ENCODE measurements at places on chromosomes 4 and X. TPM values are rescaled to one million over a fixed set of nuclear protein-coding genes. Genes with fewer than 3 reads are reported as not detected.

Gene ELF4
- total RNA-seq = 3.0 TPM

Gene PROM1
- total RNA-seq = 3.4 TPM

Gene SLC9A7
- 2.3 TPM for total RNA-seq

Gene AKAP4
- not detected for total RNA-seq

DNA sequence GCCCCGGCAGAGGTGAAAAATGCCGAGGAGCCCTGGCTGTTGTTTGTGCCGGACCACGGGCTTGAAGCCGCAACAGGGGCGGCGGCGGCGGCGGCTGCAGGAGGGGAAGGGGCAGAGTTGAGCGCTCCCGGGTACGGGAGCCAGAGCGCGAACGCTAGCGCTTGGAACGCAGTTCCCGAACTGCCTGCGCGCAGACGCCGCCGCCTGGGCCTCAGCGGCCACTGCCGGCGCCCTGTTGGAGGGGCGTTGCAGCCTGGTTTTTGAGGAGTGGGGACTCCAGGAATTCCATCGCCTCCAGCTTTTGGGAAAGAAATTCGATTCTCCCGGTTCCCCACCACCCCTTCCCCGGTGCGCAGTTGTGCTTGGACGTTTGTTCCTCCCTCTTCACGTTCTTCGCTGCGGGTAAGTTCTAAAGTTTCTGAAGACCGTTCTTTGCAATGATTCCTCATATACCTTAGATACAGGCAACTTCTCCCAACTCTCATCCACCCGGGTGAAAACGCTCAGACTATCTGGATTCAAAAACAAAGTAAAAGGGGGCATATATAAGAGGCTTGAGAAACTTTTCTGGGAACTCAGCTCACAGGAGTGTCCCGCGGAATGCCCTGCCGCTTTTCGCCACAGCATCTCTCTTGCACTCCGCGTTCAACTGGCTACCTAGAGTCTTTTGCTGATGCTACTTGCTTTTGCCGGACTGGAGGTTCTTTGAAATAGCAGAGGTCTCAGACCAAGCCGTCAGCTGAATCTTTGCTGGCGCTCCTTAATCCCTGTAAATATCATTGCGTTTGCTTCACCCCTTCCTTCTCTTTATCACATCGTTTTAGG lies 1.0 kb downstream of the FAT4 start:
- peaks cover 15% of the 10 kb centered on the region for H3K4me1 ChIP-seq
- H3K27ac ChIP-seq = peak overlapping the region; percentile 95
- no peaks in the 10 kb centered on the region for H3K36me3 ChIP-seq
- H3K4me3 ChIP-seq = peak overlapping the region; percentile 83

DNA sequence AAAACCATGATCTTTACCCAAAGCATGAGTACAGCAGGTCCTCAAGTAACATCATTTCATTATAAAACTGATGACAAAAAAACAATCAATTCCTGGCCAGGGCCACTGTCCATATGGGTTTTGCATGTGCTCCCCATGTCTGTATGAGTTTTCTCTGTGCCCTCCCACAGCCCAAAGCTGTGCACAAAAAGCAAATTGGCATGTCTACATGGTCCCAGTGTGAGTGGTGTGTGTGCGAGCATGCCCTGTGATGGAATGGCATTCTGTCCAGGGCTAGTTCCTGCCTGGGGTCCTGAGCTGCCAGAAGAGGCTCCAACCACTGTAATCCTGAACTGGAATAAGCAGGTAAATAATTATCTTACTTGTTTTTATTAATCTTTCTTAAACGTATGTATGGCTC lies 28.4 kb downstream of the SMARCA1 start:
- no peak overlapping the region for H3K27ac ChIP-seq
- H3K4me1 ChIP-seq = no peaks in the 10 kb centered on the region
- H3K4me3 ChIP-seq = no peak overlapping the region
- H3K27me3 ChIP-seq = no peaks in the 10 kb centered on the region
- no peak for DNase-seq
- no peaks in the 10 kb centered on the region for H3K36me3 ChIP-seq

DNA sequence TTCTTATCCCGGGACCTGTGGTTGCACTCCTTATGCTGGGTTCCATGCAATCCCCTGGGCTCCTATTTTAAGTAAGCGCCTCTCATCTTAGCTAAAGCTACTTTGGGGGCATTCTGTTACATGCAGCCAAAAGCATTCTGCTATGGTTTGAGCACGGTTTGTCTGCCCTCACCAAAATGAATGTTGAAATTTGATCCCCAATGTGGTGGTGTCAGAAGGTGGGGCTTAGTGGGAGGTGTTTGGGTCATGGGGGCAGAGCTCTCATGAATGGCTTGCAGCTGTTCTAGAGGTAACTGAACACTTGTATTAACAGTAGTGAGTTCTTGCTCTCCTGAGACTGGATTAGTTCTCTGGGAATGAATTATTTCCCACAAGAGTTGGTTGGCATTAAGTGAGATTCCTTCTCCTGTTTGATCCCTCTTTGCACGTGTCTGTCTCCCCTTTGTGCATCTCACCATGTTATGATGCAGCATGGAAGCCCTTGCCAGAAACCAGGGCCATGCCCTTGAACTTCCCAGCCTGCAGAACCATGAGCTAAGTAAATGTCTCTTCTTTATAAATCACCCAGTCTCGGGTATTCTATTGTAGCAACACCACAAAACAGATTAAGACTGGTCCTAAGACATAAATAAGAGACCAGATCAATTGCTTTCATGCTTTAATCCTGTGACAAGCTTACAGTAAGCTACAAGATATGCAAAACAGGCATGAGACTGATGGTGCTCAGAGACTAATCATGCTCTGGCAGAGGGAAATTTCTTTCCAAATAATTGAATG lies 141.8 kb downstream of the TSPAN5 start:
- no peak overlapping the region for H3K27ac ChIP-seq
- no peak overlapping the region for H3K4me3 ChIP-seq
- no peak for DNase-seq
- H3K4me1 ChIP-seq = no peaks in the 10 kb centered on the region
- H3K27me3 ChIP-seq = no peaks in the 10 kb centered on the region

- peaks cover 1% of the 10 kb centered on the region for H3K4me1 ChIP-seq
- no peak overlapping the region for H3K4me3 ChIP-seq
- no peak overlapping the region for H3K27ac ChIP-seq
- no peaks in the 10 kb centered on the region for H3K27me3 ChIP-seq
- H3K36me3 ChIP-seq = no peaks in the 10 kb centered on the region
These were observed 9.3 kb downstream of the C4orf54 start for GRCh38 chr4:99648321-99648720.

DNA sequence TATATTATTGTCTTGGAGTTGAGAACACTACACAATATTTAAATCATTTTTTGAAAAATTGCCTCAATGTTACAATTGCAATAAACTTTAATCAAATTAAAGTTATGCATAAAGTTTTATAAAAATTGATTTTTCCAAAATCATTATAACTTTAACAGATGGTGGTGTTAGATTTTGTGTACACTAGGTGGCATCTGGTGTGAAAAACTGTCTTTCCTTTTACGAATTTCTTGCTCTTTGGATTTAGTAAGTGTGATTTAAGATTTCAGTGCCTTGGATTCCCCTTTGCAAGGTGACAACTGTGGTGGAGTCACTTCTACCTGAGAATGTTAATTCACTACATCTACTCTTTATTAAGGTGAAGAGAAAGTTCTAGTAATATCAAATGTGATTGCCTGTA lies 91.6 kb downstream of the AREG start:
- H3K4me3 ChIP-seq = no peak overlapping the region
- no peak for DNase-seq
- no peaks in the 10 kb centered on the region for H3K4me1 ChIP-seq
- H3K36me3 ChIP-seq = no peaks in the 10 kb centered on the region

DNA sequence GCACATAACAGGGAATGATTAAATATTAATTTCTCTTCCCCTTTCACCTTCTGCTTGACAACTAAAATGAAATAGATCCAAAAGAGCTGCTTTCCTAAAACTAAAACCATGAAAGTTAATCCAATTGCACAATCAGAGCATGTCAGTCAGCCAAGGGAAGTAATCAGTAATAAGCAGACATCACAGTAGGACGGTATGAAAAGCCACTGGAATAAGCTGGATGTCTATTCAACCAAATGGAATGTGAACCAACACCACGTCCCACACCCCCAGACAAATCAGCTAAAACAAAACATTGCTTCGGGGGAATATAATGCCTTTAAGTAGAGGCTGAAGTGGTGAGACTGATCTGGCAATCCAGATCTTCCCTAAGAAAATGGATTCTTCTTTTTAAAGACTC lies 859.4 kb upstream of the FTHL17 start:
- H3K27ac ChIP-seq = no peak overlapping the region
- no peaks in the 10 kb centered on the region for H3K36me3 ChIP-seq
- no peak for DNase-seq
- H3K4me1 ChIP-seq = no peaks in the 10 kb centered on the region

GRCh38 chr4:77854431-77855111 lies 8.1 kb upstream of the MRPL1 start:
- no peaks in the 10 kb centered on the region for H3K36me3 ChIP-seq
- DNase-seq = no peak
- no peaks in the 10 kb centered on the region for H3K4me1 ChIP-seq
- no peak overlapping the region for H3K4me3 ChIP-seq

DNA sequence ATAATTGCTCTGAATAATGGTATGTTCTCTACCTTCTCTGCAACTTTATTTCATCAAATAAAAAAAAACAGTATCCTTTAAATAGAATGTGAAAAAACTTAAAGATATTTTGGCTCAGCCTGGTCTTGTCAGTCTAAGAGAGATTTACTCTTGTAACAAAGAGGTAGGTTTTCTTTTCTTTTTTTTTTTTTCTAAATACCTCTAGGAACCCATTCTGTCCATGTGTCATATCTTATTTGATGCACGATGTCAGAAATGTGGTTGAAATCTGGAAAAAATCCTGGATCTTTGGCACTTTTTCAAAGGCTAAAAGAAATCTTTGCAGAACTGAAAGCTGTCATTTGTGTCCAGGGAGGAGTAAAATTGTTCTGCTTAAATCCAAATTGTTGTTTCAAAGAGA lies 17.3 kb upstream of the FGF5 start:
- H3K4me3 ChIP-seq = no peak overlapping the region
- H3K36me3 ChIP-seq = no peaks in the 10 kb centered on the region
- no peak for DNase-seq
- no peaks in the 10 kb centered on the region for H3K4me1 ChIP-seq
- no peak overlapping the region for H3K27ac ChIP-seq
- no peaks in the 10 kb centered on the region for H3K27me3 ChIP-seq

DNA sequence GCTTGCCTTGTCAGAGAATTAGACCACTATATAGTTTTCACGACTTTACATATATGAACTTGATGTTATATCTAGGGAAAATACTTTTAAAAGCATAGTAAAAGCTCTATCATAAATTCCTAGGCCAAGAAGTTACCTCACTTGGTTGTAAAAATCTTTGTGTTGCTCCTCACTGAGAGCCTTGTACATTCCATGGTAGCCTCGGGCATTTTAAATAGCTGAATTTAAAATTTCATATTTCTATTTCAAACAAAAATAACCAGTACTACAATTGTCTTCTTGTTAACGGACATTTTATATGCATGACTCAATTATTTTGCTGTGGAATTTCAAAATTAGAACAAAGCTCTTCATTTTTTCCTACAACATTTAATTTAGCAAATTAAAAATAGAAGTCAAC lies 107.6 kb downstream of the MID1 start:
- H3K4me1 ChIP-seq = no peaks in the 10 kb centered on the region
- no peak for DNase-seq
- H3K27ac ChIP-seq = no peak overlapping the region
- no peaks in the 10 kb centered on the region for H3K36me3 ChIP-seq

DNA sequence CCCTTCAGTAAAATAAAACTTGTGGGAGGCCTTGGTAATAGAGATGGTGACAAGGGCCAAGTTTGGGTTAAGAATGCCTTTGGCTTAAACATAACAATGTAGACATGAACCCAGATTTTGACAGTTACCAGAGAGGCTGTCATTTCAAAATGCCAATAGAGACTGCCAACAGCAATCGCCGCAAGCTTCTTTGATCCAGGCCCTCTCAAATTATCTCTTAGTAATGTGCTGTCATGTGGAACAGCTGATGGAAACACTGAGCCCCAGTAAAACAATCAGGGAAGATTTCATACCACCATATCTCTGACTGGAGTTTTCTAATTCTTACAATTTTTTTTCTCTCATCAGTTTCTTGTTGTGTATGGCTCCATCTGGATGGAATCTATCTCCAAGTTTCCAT lies 80.5 kb downstream of the ZNF330 start:
- peaks cover 3% of the 10 kb centered on the region for H3K4me1 ChIP-seq
- no peaks in the 10 kb centered on the region for H3K27me3 ChIP-seq
- H3K4me3 ChIP-seq = no peak overlapping the region

GRCh38 chr4:124694946-124695598 lies 17.5 kb downstream of the ANKRD50 start:
- H3K27me3 ChIP-seq = no peaks in the 10 kb centered on the region
- H3K27ac ChIP-seq = no peak overlapping the region
- DNase-seq = no peak
- no peak overlapping the region for H3K4me3 ChIP-seq
- no peaks in the 10 kb centered on the region for H3K4me1 ChIP-seq

GRCh38 chr4:7842384-7843279 lies 97.0 kb downstream of the AFAP1 start:
- no peaks in the 10 kb centered on the region for H3K36me3 ChIP-seq
- H3K27ac ChIP-seq = peak overlapping the region; percentile 81
- H3K27me3 ChIP-seq = no peaks in the 10 kb centered on the region
- DNase-seq = peak; percentile 65

- H3K4me1 ChIP-seq = no peaks in the 10 kb centered on the region
- H3K27me3 ChIP-seq = no peaks in the 10 kb centered on the region
- no peaks in the 10 kb centered on the region for H3K36me3 ChIP-seq
- H3K4me3 ChIP-seq = no peak overlapping the region
- DNase-seq = no peak
- H3K27ac ChIP-seq = no peak overlapping the region
These were observed 85.9 kb upstream of the ACSL4 start for GRCh38 chrX:109818976-109819375.

DNA sequence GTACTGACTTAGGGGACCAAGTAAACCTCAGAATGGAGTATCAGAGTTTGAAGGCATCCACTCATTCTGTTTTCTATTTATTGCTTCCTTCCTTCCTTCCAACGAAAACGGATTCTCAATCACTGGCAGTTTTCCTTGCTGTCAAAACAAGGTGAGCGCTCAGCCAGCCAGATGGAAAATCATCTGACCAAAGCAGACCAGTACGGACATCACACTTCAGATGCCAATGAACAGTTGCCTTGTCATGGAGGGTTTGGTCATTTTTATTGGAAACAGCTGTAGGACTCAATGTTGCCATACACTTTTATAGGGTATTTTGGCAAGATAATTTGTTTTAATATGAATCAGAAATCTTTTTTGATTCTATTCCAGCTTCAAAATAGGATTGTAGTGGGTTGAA lies 16.6 kb downstream of the GEMIN8 start:
- H3K4me3 ChIP-seq = no peak overlapping the region
- DNase-seq = no peak
- H3K27me3 ChIP-seq = no peaks in the 10 kb centered on the region
- H3K27ac ChIP-seq = no peak overlapping the region
